ENCODE measurements at places on chromosomes 1 and 21. TPM values are rescaled to one million over a fixed set of nuclear protein-coding genes. Genes with fewer than 3 reads are reported as not detected.

- no peak for DNase-seq
- no peak overlapping the region for H3K27ac ChIP-seq
- H3K4me1 ChIP-seq = no peaks in the 10 kb centered on the region
- no peak overlapping the region for H3K4me3 ChIP-seq
- H3K27me3 ChIP-seq = no peaks in the 10 kb centered on the region
Observed at GRCh38 chr21:28805885-28806284, 186.8 kb downstream of the LTN1 start.

GRCh38 chr1:92536980-92537884 is 50.5 kb upstream of the GFI1 start:
- peaks cover 29% of the 10 kb centered on the region for H3K4me1 ChIP-seq
- peak overlapping the region; percentile 68 for H3K27ac ChIP-seq
- peak overlapping the region; percentile 23 for H3K4me3 ChIP-seq
- H3K27me3 ChIP-seq = no peaks in the 10 kb centered on the region
- H3K36me3 ChIP-seq = no peaks in the 10 kb centered on the region
- DNase-seq = peak; percentile 19

- no peaks in the 10 kb centered on the region for H3K36me3 ChIP-seq
- no peak overlapping the region for H3K27ac ChIP-seq
- H3K27me3 ChIP-seq = no peaks in the 10 kb centered on the region
- no peak overlapping the region for H3K4me3 ChIP-seq
Observed at GRCh38 chr1:64584479-64584878, 114.5 kb downstream of the CACHD1 start.

DNA sequence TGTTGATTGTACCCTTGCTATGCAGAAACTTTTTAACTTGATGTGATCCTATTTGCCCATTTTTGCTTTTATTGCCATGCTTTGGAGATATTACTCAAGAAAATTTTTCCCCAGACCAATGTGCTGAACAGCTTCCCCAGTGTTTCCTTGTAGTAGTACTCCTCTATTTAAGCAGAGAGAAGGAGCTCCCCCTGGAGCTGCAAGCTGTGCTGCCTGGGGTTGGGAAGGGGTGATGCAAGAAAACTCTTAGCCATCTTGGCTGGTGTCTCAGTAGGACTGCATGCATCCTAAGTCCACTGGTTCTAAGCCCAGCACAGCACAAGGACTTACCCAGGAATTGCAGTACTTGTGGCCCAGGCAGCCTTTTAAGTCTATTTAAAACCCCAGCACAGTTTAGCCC is 121.6 kb downstream of the NTMT2 start:
- H3K4me3 ChIP-seq = no peak overlapping the region
- DNase-seq = no peak
- H3K27me3 ChIP-seq = no peaks in the 10 kb centered on the region
- H3K27ac ChIP-seq = no peak overlapping the region

- H3K4me1 ChIP-seq = no peaks in the 10 kb centered on the region
- H3K27ac ChIP-seq = no peak overlapping the region
- no peaks in the 10 kb centered on the region for H3K36me3 ChIP-seq
- DNase-seq = no peak
- no peaks in the 10 kb centered on the region for H3K27me3 ChIP-seq
- no peak overlapping the region for H3K4me3 ChIP-seq
Observed at GRCh38 chr1:56508523-56508983, 70.8 kb downstream of the PLPP3 start.

- DNase-seq = peak; percentile 6
- no peak overlapping the region for H3K27ac ChIP-seq
- H3K27me3 ChIP-seq = no peaks in the 10 kb centered on the region
- H3K4me1 ChIP-seq = peaks cover 18% of the 10 kb centered on the region
Observed at GRCh38 chr21:32712043-32712442, 15.8 kb downstream of the SYNJ1 start.

DNA sequence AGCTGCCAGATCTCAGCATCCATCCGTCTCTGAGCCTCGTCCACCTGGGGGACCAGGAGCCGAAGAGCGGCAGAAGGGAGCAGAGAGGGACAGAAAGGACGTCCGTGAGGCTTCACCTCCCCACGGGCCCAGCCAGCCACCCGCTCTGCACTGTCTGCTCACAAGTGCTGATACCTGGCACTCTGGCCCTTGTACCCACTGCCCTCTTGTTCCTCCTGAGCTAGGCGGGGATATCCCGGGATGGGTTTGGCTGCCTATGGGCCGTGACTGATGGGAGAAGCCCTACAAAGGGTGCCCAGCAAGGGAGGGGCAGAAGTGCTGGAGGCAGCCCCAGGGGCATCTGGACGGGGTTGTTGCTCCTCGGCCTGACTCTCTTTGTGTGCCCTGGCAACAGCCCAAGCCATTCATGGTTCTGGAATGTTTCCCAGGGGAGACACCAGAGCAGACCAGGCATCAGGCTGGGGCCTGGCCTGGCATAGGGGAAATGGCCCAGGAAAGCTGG is 57.6 kb downstream of the LDLRAD2 start:
- no peak for DNase-seq
- H3K27me3 ChIP-seq = no peaks in the 10 kb centered on the region
- no peaks in the 10 kb centered on the region for H3K36me3 ChIP-seq
- no peak overlapping the region for H3K4me3 ChIP-seq
- H3K4me1 ChIP-seq = no peaks in the 10 kb centered on the region
- no peak overlapping the region for H3K27ac ChIP-seq

GRCh38 chr1:97849345-97850340 is 71.2 kb downstream of the DPYD start:
- no peaks in the 10 kb centered on the region for H3K4me1 ChIP-seq
- no peak overlapping the region for H3K27ac ChIP-seq
- H3K4me3 ChIP-seq = no peak overlapping the region
- H3K27me3 ChIP-seq = no peaks in the 10 kb centered on the region
- peaks cover 10% of the 10 kb centered on the region for H3K36me3 ChIP-seq
- DNase-seq = no peak

DNA sequence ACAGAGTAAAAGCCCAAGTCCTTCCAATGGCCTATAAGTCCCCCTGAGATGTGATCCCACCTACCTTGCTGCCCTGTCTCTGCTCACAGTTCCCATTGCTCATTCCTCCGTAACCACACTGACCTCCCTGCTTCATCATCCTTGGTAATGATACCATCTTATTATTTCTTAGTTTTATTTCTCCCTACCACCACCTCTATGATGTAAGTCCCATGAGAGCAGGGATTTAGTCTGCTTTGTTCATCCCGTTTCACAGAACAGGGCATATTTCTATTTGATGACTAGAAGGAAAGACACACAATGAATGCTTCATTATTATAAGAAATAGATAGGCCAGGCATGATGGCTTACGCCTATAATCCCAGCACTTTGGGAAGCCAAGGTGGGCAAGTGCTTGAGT is 22.5 kb downstream of the NIBAN1 start:
- DNase-seq = no peak
- H3K27ac ChIP-seq = no peak overlapping the region
- no peaks in the 10 kb centered on the region for H3K27me3 ChIP-seq
- H3K4me3 ChIP-seq = no peak overlapping the region
- no peaks in the 10 kb centered on the region for H3K36me3 ChIP-seq

CRP gene
- not detected for total RNA-seq

- no peaks in the 10 kb centered on the region for H3K27me3 ChIP-seq
- no peaks in the 10 kb centered on the region for H3K4me1 ChIP-seq
- H3K36me3 ChIP-seq = no peaks in the 10 kb centered on the region
- no peak overlapping the region for H3K27ac ChIP-seq
Observed at GRCh38 chr1:240074422-240074821, 17.3 kb upstream of the FMN2 start.
